ENCODE measurements at places on chromosomes 6 and 20. TPM values are rescaled to one million over a fixed set of nuclear protein-coding genes. Genes with fewer than 3 reads are reported as not detected.

The NKX2-4 gene
- total RNA-seq, result not detected

The PTCRA gene
- total RNA-seq, result not detected

The RAD21L1 gene
- total RNA-seq, result not detected

The WFDC10B gene
- not detected for total RNA-seq

The FOXP4 gene
- 38.6 TPM for total RNA-seq

The SEMG1 gene
- total RNA-seq, result not detected

The COX7A2 gene
- 469 TPM for total RNA-seq

The C20orf96 gene
- 2.1 TPM for total RNA-seq

The ARMC2 gene
- total RNA-seq, result 2.2 TPM

The DACT2 gene
- total RNA-seq, result not detected

The BHLHE23 gene
- total RNA-seq, result not detected

The ZNF391 gene
- 2.5 TPM for total RNA-seq

The PTPRK gene
- total RNA-seq, result 5.6 TPM

The OR2B6 gene
- not detected for total RNA-seq

The KCNK15 gene
- total RNA-seq, result 1.1 TPM

The POM121L2 gene
- not detected for total RNA-seq

The KIF25 gene
- total RNA-seq, result not detected

The CASS4 gene
- total RNA-seq, result 2.5 TPM

The GRM4 gene
- total RNA-seq, result not detected

The OPN5 gene
- not detected for total RNA-seq

The B3GAT2 gene
- total RNA-seq, result 0.05 TPM

The LAMP5 gene
- total RNA-seq, result not detected

The NR2E1 gene
- not detected for total RNA-seq

The ATP9A gene
- total RNA-seq, result 0.30 TPM

The HLA-DPB1 gene
- 6.3 TPM for total RNA-seq

The PDYN gene
- total RNA-seq, result not detected

The FERMT1 gene
- total RNA-seq, result 0.08 TPM

The WFDC12 gene
- not detected for total RNA-seq

The DLK2 gene
- total RNA-seq, result 9.0 TPM

The BPIFB1 gene
- total RNA-seq, result not detected

The CALHM4 gene
- not detected for total RNA-seq

The SLC44A4 gene
- total RNA-seq, result 0.13 TPM

The CGA gene
- total RNA-seq, result not detected

The GSTA1 gene
- total RNA-seq, result 0.18 TPM

The DPPA5 gene
- not detected for total RNA-seq

The EPPIN gene
- not detected for total RNA-seq

The YWHAB gene
- 278 TPM for total RNA-seq

The ME1 gene
- 0.55 TPM for total RNA-seq

The TGM2 gene
- total RNA-seq, result 0.63 TPM

The ID1 gene
- 1.6 TPM for total RNA-seq

The MYB gene
- 9.5 TPM for total RNA-seq

The CLPSL2 gene
- total RNA-seq, result not detected

The CYP24A1 gene
- total RNA-seq, result not detected

The B3GALT4 gene
- total RNA-seq, result 2.6 TPM

The BMP2 gene
- total RNA-seq, result not detected

The TRAPPC3L gene
- total RNA-seq, result not detected

The OXT gene
- not detected for total RNA-seq

The VGLL2 gene
- not detected for total RNA-seq

The LY6G6C gene
- total RNA-seq, result not detected

The PRL gene
- not detected for total RNA-seq

The MLIP gene
- not detected for total RNA-seq

The TSPO2 gene
- total RNA-seq, result not detected

The RXRB gene
- 62.3 TPM for total RNA-seq

The AIF1 gene
- total RNA-seq, result 36.5 TPM

The TUBB gene
- 1,153 TPM for total RNA-seq
